ENCODE measurements at places on chromosomes 12 and 14.
A peak's percentile ranks its signal among the peaks of the same experiment; 100 is the strongest.

GRCh38 chr12:88628856-88629509 is 48.7 kb upstream of the KITLG start:
- DNase-seq, result no peak

DNA sequence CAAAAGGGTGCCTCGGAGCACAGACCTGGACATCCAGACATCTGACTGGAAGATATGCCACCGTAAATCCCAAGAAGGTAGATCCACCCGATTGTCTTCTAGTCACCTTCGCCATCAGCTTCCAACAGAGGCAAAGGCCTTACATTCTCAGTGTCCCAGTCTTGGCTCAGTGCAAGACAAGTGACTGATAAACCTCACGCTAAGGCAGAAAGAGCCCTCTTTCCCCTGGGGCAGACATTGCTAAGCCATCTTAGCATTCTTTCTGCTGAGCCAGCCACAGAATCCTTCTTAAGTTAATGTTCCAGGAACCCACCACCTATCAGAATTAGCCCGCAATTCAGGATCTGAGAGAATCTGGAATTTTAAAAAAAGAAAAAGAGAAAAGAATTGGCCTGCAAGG is 4.3 kb upstream of the PLEKHG6 start:
- DNase-seq, result no peak

GRCh38 chr12:4091016-4091743 is 182.4 kb upstream of the CCND2 start:
- DNase-seq, result no peak

- DNase-seq, result no peak
These were observed 24.1 kb downstream of the DMAC2L start for GRCh38 chr14:50335989-50336824.

DNA sequence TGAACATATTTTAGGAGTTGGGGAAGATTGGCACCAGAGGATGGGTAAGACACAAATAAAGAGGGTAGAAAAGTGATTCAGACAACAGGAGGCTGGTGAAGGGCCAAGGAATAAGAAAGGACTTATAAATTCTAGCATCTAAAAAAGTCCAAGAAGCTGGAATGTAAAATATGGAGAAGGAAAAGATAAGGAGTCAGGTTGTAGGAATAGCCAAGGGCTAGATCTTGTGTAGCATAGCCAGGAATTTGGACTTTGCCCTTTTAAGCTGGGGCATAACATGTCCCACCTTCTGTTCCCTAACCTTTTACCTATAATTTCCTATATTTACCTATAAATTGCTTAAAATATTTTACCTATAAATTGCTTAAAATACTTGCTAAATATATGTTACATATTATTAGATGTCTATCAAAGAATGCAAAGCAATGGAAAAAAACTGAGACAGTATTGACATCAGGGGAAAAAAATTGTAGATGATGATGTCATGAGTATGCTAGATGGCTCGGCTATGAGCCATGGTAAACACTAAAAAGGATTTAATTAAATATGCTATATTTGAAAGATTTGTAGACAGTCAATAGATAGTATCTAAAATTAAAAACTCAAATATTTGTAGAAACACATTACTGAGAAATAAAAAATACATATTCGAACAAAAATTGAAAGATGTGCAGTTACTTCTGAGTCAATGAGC is 99.7 kb upstream of the PLEKHG7 start:
- no peak for DNase-seq

GRCh38 chr14:31705731-31706130 is 144.5 kb downstream of the NUBPL start:
- DNase-seq, result no peak

GRCh38 chr12:133206390-133206789 is 25.1 kb downstream of the ZNF268 start:
- no peak for DNase-seq

GRCh38 chr14:68232300-68233055 is 412.9 kb downstream of the RAD51B start:
- DNase-seq, result peak; percentile 98

GRCh38 chr12:49187184-49187583 is 1.7 kb downstream of the TUBA1A start:
- no peak for DNase-seq

- DNase-seq, result no peak
These were observed 153.6 kb downstream of the ATP23 start for GRCh38 chr12:58095002-58095401.

GRCh38 chr14:78335531-78335930 is 165.4 kb downstream of the NRXN3 start:
- no peak for DNase-seq

DNA sequence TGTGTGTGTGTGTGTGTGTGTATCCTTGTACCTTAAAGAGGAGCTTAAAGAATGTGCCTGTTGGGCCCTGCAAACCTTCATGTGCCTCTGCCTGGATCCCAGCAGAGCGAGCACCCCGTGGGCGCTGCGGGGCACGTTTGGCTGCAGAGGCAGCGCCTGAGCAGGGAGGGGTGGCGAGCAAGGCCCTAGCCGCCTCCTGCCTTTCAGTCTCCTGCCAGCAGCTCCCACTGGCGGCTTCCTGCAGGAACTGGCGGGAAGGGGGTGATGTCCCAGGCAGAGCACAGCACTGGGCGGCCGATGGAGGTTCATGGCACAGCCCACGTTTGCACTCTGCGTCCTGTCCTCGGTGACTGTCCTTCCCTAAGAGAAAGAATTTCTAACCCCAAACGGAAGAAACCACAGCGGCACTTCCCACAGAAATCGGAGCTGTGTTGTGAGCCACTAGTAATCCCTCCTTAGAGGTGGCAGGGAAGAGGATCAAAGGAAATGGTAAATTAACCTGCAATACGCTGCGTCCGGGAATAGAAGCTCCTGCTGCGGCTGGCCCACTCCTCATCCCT is 19.8 kb downstream of the ZBTB42 start:
- no peak for DNase-seq

GRCh38 chr12:14059548-14059947 is 78.1 kb upstream of the GRIN2B start:
- DNase-seq, result no peak

GRCh38 chr12:20985399-20985798 is 145.6 kb upstream of the SLCO1B1 start:
- DNase-seq, result no peak

- DNase-seq, result no peak
These were observed 369.8 kb downstream of the AACS start for GRCh38 chr12:125434936-125435443.

DNA sequence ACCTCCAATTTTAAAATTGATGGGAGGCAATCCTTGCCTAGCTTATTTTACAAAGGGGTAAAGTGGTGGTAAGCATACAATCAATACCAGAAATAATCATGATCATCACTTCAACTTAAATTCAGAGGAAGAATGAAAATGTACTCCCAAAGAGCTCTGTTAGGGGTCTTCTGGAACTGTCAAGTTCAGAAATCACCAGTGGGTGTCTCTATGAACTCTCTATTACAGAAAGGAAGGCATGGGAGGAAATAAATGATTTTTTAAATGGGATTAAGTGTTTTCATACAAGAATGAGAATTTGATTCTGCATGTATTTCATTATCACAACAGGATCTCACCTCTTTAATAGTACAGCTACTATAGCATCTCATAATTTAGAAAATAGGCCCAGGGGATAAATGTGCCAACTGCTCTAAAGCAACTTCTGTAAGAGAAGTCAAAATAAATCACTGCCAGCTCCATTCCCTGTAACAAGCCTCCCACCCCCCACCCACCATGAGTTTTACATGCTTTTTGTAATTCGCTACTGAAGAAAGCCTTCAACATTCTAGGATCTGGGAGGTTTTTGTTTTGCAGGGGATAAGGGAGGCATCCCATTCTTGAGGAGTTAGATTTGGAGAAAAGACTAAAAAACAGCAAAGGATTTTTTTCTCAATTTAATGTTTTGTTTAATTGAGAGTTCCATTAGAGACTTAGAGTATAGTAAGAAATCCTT is 9.7 kb downstream of the DCP1B start:
- DNase-seq, result no peak

DNA sequence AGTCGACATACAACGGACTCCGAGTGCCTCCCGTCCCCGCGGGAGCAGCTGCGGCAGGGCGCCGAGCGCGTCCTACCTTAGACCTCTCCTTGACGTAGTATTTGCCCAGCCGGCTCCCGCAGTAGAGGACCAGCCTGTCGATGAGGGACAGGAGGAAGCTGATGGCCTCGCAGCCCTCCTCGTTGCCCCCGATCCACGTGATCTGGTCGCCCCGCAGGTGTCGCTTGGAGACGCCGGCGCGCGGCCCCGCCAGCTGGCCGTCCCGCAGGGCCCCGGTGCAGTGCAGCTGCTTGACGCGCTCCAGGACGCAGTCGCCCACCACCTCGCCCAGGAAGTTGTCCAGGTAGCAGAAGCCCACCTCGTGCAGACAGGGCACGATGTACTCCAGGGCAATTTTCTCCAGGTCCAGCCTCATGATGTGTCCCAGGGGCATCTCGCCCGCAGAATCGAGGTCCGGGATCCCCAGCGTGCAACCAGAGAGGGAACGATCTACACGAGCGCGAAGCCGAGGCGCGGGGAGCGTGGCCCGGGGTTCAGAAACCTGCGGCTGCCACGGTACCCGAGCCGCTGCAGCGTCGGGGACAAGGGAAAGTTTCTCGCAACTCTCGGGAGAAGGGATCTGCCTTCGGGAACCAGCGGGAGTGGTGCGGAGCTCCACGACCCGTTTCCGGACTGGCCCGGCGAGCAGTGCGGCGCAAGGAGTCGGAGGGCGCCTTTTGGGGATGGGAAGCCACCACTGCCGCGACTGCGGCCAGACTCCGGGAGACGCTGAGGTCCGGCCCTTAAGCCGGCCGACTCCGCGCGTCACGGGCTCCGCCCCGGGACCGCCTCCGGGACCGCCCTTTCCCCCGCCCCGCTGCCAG is at the start of gene EGLN3:
EGLN3 (minus strand) TSS at position 755 of the 863 bp plus-strand sequence; CDS start at position 433, 322 bp downstream.
- DNase-seq, result peak; percentile 25

DNA sequence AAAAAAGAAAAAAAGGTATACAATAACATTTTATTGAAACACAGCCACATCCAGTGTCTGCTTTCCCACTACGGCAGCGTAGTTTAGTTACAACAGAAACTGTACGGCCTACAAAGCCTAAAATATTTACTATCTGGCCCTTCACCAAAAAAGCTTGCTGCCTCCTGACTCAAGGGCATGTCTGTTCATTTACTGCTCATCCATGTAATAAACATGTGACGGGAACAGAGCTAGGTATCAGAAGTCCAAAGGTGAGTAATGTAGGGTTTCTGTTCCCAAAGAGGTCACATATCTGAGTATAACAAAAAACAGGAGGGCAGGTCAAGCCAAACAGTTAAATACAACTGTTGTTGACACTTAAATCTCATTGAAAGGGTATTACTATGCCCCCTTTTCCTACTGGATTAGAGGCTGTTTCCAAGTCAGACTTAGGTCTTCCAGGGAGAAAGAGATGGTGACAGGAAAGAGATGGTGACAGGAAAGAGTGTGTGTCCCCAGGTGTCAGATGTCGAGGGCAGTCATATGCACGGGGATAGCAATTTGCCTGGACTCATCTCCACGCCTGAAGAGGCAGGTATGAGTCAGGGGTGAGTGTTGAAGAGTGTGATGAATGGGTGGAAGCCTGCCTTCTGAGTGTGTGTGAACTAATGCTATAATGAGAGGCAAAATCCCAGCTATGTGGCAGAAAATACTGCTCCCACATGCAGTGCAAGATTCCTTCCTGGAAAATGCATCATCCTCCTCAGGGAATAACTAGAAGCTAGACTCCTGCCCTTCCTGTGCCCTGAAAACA is 77.7 kb downstream of the MAP3K9 start:
- DNase-seq, result no peak

DNA sequence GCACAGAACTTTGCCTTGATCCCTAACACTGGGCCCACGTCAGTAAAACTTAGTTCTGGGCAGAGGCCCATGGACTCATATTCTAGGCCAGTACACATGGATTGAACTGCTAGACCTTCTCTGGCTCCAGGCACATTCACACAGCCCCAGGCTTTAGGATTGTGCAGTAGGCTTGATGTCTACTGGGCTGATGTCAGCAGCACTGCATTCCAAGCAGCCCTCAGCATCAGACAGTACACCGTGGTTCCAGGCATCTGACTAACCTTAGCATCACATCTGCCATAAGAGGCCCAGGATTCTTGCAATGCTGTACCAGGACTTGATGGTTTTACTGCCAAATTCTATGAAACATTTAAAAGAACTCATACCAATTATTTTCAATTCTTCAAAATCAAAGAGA is 301.9 kb downstream of the CCER1 start:
- peak; percentile 85 for DNase-seq

DNA sequence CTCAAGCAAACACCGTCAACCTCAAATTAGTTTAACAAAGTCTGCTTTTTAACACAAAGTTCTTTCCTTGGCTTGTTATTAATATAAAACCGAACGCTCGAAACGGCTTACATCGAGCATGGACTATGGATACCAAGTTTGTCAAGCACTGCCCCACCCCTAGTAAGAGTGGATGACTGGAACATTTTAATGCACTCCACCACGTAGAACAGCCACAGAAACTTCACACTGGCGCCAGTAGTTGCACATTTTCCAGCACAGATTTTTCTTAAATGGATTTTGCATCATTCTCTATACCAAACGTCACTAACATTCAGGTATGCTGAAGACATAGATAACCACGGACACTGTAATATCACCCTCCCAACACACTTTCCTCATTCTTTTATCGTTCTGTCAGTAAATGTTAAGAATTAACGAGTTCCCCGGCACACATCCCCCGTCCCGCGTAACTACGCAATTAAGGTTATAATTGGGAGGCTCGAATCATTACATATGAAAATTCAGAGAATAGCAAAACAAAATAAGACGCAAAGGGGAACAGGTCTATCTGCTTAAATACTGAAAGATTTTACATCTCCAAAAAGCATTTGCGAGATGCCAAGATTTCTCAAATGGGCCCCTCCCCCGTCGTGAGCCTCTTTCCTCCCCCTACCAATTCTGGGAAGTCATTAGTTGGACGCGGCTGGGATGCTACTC is 990 bp downstream of the FERMT2 start:
- DNase-seq, result no peak

DNA sequence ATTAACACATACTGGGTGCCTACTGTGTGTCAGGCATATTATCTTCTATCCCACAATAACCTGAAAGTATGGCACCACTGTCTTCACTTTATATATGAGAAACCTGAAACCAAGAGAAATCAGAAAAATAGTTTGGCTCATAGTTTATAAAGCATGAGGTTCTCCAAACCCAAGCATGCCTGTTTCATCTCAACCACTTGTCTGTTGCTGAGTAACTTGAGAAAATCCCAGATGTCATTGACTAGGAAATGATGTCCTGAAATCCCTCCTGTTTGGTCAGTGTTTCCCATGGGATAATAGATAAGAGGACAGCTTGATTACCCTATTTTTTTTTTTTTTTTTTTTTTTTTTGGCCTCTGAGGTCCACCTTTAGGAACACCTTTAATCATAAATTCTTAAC is 2.6 kb upstream of the IFNG-AS1 start:
- no peak for DNase-seq

GRCh38 chr12:44503329-44503728 is 372.8 kb downstream of the NELL2 start:
- DNase-seq, result no peak

GRCh38 chr12:90262251-90262650 is 553.6 kb upstream of the ATP2B1 start:
- no peak for DNase-seq

Data from skeletal muscle cell (primary cell).